Stimulated activated CD8-positive, alpha-beta memory T cell treated with anti-CD3 and anti-CD28 coated beads, Interleukin-15, amount 100 ng/mL, for 4 hours (primary cell): ENCODE measurements at places on chromosomes 16 and 17.

DNA sequence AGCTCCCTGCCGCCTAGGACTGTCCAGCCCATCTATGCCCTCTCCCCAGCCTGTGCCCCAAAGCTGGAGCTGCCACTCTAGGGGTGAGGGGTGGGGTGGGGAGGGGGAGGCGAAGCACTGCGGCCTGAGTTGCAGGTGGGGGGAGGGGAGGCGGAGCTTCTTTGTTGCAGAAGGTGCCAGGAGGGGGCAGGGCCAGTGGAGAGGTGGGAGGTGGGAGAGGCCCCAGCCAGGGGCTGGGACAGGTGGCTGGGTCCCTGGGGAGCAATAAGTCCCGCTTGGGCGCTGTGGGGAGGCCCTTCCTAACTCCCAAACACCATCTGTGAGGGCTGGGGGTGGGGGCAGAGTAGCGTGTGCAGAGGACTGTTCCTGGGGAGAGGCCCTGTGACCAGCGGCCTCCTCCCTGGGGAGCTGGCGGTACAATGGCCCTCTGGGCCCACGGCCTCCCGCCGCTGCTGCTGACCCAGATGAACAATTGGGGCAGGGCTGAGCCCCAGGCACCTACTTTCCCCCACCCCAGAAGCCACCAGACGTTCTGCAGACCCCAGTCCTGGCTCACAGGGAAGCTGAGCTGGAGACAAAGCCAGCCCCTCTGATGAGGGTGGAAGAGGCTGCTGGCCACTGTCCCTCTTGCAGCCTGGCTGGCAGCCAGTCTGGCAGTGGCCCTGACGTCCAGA is 2.2 kb upstream of the NTN3 start:
- DNase-seq: no peak

GRCh38 chr17:62780951-62781350 is 27.2 kb downstream of the MARCHF10 start:
- DNase-seq: no peak

- no peak for DNase-seq
Measured at GRCh38 chr16:7086822-7087616, 245.6 kb upstream of the RBFOX1 start.

DNA sequence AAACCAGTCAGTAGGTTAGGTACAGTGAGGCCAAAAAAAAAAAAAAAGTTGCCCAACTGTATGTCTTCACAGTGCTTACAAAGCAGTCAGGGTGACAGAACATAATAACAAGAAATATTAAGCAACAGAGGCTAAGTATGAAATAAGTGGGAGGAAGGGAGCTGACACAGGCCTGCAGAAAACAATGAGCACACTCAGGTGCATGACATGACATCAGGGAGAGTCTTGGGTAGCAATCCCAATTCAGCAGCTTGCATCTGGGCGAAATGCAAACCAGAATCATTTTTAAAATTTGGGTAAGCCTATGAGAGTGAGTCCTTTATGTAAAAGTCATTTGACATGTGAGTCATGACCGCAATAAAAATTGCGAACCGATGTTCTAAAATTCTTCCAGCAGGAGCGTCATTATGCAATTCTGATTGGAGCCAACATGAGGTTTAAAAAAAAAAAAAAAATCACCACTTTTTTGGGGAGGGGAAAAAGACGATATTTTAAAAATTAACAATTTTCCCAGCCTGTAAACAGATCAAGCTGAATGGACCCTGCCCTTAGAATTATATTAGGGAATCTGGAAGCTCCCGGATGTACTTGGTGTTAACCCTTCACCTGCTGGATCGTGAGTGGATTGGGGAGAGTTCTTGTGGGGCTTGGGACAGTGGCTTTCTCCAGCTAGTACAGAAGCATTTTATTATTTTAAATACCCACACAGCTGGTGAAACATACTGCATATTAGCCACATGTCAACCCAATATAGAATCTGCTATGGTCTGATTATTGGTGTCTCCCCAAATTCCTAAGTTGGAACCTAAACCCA is 127.9 kb downstream of the NPIPB5 start:
- no peak for DNase-seq

- no peak for DNase-seq
Measured at GRCh38 chr16:57799600-57800199, 2.6 kb downstream of the KIFC3 start.

- DNase-seq: no peak
Measured at GRCh38 chr17:63405741-63406261, 40.3 kb downstream of the CYB561 start.

DNA sequence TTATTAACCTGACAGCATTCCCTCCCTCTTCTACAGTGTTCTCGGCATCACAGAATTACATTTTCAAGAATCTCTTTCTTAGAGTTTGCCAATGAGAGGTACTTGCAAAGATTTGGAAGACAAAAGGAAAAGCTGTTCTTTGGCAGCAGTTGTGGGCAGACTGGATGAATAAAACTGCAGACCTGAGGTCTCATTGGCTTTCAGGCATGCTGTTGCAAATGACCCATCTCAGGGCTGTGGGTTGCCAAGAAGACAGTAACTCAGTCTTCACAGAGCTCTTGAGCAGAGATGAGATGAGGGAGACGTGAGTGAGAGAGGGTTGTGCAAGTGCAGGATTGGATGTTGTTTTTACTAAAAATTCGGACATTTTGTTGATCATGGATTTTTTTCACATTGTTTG is 11.3 kb upstream of the USP31 start:
- DNase-seq: no peak

DNA sequence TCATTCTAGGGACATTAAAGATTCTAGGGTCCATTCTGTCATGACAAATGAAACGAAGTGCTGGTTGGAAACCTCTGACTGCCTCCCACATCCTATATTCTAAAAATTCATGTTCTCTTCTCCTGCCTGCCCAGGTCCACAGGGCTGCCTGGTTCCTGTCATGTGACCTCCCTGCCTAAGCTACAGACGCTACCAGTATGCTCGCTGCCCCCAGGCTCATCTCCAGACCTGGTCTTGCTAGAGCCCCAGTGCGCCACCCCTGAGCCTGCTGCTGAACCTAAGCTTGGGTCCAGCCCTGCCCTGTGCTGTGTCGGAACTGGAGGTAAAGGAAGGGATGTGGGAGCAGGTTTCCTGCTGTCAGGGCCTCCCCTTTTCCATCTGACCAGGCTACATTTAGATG is 231.6 kb upstream of the CDH5 start:
- no peak for DNase-seq

GRCh38 chr16:3854750-3855541 is 25.6 kb downstream of the CREBBP start:
- DNase-seq: no peak

DNA sequence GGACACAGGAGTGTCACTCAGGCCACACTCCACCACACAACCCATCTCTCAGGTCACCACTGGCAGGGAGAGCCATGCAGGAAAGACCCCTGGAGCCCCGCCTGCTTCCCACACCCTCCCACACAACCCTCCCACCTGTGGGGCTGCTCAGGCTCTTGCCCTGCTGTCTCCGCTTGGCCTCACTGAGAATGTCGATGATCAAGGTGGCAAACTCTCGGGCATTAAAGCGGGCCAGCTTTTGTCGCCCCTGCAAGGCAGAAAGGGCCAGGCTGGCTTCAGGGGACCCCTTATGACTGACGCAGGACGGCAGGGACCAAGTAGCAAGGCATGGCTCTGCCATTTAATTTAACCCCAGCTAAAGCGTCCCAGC is 8.5 kb downstream of the TP53I13 start:
- no peak for DNase-seq

DNA sequence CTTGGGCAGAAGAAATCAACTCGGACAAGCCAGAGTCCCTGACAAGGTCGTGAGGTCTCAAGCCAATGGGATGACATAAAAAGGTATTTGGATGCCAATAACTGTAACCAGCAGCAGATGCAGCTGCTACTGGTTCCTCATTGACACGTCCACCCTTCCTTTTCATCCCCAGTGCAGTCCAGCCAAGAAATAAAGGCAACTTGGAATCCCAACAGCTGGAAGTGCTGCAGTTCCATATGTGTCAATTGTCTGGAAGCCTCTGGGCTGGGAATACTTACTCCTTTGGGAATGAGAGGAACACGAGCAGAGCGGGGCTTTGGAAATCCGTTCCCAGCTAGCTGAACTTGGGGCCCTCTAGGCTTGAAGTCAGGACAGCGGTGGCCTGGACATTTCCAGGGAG is 360.4 kb upstream of the ZFHX3 start:
- no peak for DNase-seq

GRCh38 chr17:40323391-40324381 is 14.7 kb downstream of the RARA start:
- peak; percentile 66 for DNase-seq

DNA sequence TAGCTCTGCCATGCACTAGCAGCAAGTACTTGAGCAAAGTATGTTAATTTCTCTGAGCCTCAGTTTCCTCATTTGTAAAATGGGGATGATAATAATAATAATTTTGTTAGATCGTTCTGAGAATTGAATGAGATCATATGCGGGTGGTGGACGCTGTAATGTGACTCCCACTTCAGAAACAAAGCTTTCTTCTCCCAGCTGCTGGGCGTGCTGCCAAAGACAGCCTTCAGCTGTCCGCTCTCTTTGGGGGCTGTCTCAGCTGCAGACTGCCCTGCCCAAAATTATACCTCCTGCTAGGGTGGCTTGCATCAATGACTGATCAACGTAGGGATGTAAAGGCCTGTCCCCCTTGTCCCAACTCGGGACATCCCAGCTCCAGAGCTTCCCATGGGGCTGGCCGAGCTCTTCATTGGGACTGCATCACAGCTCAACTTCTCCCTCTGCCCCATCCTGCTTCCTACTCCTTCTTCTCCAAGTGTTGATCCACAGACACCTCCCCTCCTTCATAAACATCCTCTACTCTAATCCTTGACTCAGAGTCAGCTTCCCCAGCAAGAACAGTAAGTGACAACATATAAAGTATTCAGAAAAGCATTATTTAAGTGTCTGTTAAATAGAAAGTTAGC is 30.7 kb upstream of the CDH5 start:
- DNase-seq: no peak

DNA sequence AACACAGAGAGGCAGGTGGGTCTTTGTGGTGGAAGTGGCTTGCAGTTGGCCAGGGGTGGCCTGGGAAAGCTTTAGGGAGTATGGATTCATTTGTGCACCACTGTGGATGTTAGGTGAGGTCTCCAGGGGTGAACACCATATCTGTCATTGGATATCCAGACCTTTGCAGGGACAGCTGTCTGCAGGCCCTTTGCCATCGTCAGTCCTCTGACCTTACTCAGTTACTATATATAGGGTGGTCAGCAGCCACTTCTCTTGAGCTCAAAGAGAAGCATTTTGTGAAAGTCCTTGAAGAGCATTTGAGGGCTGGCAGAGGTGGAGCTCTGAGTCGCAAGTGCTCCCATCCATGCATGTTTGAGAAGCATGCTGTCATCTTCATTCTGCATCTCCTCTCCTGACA is 40.4 kb downstream of the TMEM11 start:
- DNase-seq: no peak

DNA sequence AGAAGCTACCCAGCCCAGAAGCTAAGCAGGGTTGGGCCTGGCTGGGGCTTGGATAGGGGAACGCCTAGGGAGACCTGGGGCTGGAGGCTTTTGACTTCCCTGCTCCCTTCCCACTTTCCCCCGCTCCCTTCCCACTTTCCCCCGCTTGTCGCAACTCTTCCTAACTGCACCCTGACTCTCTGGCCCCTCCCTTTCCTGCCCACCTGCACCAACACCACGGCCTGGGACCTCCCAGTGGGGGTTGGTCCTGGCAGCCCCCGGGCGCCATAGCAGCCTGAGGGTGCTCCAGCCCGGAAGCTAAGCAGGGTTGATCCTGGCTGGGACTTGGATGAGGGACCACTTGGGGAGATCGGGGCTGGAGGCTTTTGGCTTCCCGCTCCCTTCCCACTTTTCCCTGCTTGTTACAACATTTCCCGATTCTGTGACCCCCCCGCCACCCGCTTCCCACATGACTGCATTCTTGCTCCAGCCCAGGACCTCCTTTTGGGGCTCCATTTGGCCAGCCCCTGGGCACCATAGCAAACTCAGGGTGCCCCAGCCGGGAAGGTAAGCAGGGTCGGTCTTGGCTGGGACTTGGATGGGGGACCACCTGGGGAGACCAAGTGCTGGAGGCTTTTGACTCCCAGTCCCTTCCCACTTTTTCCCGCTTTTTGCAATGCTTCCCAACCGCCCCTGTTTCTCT is 2287.0 kb downstream of the TP53TG3F start:
- no peak for DNase-seq

DNA sequence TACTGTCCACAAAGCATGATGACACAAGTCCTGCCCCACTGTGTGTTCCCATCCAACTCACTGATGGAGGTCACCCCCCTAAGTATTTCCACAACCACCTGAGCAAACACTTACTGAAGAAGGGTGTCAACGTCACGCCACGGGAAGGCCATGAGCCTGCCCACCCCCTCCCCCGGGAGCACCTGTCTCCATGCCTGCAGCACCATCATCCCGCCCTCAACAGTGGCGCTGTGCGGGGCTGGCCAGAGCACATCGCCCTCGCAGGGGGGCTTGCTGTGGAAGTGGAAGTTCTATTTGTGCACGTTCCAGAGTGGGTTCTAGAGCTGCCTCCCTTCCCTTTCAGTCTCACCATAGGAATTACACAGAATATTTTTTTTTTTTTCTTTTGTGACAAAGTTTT is 4.3 kb upstream of the MBTPS1 start:
- DNase-seq: no peak

- no peak for DNase-seq
Measured at GRCh38 chr16:78292844-78293380, 193.5 kb downstream of the WWOX start.

- DNase-seq: no peak
Measured at GRCh38 chr17:28008513-28008912, 34.0 kb upstream of the NLK start.

GRCh38 chr16:79950932-79951719 is 350.6 kb upstream of the MAF start:
- no peak for DNase-seq

DNA sequence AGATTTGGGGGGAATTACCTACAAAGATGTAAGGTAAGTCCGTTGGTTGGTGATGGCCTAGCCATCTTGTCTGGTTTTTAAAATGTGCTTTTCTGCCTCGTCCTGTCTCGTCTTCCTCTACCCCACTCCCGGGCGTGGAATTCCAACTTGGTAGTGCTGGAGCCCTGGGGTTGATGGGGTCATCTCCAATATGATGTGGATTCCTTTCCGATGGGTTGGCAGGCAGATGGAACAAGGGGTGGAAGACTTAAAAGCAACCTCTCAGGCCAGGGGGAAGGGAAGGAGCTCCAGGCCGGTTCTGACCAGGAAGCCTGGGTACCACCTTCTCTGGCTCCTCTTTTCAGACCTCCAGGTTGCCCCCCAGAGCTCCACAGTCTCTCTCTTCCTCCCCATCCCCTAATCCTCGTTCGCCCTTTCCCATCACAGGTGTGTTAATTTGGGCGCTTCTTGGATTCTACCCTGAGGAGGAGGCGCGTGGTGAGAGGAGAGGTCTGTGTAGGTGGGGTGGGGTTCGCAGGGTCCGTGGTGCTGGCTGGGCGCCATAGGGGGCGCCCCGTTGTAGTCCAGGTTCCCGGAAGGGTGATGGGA is 5.1 kb upstream of the HOXB2 start:
- no peak for DNase-seq
